ENCODE measurements at places on chromosomes 3 and 15.

- no peak for DNase-seq
Measured at GRCh38 chr15:96818861-96819260, 488.4 kb downstream of the NR2F2 start.

DNA sequence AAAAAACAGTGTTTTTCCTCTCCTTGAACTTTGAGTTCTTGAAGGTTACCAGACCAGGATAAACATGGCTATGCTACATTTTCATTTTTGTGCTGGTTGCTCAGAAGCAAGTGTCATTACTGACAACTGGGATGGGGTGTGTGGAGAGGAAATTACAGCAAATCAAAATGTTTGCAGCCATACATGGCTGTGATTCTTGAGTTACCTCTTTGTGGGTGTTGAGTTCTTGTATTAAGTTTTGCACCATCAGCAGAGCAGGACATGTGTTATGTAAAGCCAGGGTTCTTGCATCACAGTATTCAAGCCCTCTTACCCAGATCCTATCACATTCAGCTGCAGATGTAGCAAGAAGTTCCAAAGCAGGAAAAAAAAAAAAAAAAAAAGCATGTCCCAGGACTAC lies 53.9 kb upstream of the ATOSA start:
- no peak for DNase-seq

- no peak for DNase-seq
Measured at GRCh38 chr15:75902129-75902557, 1.5 kb upstream of the FBXO22 start.

- no peak for DNase-seq
Measured at GRCh38 chr3:117463276-117464115, 753.9 kb downstream of the TUSC7 start.

DNA sequence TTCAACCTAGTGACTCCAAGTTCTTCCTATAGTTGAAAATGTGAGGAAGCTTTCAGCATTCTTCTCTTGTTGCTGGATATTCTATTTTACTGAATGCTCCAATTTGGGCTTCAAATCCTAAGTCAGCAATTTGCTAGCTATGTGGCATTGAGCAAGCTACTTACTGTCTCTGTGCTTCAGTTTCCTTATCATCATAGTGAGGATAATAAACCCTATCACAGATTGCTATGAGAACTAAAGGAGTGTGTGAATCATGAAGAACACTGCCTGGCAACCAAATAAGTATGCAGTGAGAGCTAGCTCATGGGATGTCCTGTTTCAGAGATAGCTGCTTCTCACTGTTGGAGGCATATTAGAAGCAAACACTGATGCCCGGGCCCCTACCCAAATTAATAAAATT lies 163.8 kb upstream of the CDIN1 start:
- DNase-seq, result no peak

- no peak for DNase-seq
Measured at GRCh38 chr3:154791611-154792010, 288.5 kb upstream of the MME start.

GRCh38 chr3:120566243-120566975 lies 29.7 kb upstream of the NDUFB4 start:
- no peak for DNase-seq

DNA sequence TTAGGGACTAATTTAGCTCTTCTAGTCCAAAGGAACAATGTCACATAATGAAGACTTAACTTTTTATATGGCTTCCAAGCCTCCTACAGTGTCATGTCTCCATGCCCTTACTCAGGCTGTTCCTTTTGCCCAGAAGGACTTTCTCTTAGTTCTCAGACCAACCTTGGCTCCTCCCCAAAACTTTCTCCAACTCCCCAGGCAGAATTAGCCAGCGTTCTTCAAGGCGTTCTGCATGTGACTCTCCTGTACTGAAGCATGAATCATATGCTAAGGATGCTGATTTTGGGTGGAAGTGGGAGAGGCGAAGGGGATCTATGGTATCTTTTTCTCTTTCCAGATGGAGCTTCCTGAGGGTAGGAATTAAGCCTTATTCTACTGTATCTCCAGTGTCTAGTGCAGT lies 335.1 kb upstream of the ICE2 start:
- DNase-seq, result no peak

GRCh38 chr3:168615493-168616020 lies 519.8 kb upstream of the GOLIM4 start:
- DNase-seq, result no peak

DNA sequence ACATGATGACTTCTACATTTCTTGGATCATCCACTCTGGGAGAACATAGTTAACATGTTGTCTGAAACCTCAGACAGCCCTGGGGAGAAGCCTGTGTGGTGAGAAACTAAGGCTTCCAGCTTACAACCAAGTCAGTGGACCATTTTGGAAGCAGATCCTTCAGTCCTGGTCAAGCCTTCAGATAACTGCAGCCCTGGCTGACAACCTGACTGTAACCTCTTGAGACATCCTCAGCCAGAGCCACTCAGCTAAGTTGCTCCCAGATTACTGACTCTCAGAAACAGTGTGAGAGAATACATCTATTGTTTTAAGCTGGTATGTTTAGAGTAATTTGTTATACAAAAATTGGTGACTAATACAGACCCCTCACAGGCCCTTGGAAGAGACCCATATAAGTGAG lies 50.9 kb upstream of the KPNA4 start:
- DNase-seq, result no peak

- no peak for DNase-seq
Measured at GRCh38 chr15:31461911-31462480, 135.4 kb downstream of the KLF13 start.

DNA sequence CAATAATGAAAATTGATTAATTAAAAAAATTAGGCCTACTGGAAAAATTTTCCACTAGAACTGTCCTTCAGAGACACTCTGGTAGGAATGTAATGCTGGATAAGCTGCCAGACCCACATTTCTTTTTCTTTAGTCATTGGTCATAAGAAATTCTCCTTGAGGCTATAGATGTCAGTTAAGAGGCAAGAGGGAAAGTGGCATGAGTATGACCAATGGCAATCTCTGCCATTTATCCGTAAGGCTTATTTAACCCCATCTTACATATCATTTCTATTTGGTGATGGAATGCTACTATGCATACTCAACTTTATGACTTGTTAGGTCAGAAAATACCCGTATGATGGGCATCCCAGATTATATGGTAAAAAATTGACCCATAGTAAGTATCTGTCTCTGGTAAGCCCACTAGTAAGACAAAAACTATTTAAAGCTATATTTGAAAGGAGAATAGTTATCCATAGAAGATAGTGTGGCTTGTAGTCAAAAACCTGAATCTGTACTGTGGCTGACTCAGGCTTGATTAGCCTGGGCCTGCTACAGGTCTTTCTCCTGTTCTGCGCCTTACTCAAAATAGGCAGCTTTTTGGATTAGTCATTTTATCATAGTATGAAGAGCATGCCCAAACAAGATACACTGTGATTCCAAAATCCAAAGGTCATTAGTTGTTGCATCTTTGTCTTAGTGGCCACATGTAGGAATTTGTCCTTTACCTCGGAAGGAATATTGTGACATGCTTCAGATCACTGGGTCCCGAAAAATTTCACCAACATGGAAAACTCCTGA lies 314.7 kb downstream of the PYDC2 start:
- no peak for DNase-seq

GRCh38 chr15:101107101-101107500 lies 144.7 kb downstream of the CHSY1 start:
- DNase-seq, result no peak

DNA sequence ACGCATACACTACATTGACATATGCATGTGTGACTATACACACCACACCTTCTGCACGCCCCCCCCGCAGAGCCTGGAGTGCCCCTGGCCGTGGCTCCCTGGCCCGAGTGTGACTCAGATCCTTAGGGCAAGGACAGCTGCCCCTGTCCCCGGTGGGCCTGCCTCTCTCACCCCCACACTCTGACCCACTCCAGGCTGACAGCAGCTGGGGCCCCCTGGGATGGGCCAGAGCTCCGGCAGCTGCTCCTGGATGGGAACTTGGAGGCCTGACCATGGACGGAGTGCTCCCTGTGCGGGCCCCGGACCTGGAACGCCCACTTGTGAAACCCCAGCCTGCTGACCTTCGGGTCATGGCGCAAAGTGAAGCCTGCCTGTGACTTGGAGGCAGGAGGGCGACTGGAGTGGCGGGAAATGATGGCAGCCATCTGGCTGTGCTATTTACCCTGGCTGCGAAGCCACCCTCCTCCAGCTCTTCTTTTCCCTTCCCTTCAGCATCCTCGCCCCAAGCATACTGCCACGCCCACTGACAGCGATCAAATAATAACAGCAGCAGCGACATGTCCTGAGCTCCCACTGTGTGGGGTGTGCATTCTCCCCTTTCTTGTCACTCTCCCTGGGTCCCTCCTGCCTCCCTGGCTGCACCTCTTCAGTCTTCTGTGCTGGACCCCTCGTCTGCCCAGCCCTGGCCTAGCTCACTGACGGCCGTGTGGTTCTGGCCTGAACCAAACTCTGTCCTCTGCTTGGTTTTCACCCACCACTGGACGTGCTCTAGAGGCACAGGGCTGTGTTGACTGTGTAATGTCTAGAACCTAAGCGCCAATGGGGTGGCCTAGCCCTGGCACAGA lies 90.7 kb upstream of the MEF2A start:
- no peak for DNase-seq
